ENCODE measurements at places on chromosomes 3 and 15.

- no peak for DNase-seq
Measured at GRCh38 chr15:77625376-77625775, 7.3 kb downstream of the LINGO1 start.

DNA sequence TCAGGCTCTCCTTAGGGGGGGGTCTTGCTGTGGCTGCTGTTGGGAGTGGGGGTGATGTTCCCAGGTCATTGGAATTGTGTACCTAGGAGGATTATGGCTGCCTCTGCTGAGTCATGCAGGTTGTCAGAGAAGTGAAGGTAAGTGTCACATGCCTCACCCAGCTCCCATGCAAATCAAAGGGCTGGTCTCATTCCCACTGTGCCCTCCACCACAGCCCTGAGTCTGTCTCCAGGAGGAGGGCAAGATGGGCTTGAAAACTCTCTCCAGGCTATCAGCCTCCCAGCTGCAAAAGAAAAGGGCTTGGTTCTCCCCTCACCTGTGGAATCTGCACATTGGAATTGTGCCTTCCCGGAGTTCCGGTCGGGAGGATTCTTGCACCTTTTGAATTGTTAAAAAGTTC, 580.5 kb downstream of the NSUN3 start:
- no peak for DNase-seq

- no peak for DNase-seq
Measured at GRCh38 chr3:46214751-46215352, 6.7 kb upstream of the CCR1 start.

DNA sequence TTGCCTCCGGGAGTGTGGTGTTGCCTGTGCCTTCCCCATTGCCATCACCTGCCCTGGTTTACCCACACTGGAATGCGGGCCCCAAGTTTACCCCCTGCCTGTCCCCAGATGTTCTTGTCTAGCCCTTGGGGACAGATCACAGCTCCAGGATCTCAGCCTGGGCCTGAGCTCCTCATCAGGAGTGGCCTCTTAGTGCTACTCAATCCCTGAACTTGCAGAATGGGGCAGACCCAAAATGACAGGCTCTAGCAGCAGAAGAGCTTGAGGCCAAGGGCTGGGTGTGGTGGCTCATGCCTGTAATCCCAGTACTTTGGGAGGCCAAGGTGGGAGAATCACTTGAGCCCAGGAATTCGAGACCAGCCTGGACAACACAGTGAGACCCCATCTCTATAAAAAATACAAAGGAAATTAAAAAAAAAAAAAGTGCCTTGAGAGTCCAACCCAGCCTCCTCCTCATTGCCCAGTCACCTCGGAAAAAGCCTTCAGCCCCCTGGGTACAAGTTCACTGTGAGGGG, 3.8 kb downstream of the CHAC1 start:
- no peak for DNase-seq

DNA sequence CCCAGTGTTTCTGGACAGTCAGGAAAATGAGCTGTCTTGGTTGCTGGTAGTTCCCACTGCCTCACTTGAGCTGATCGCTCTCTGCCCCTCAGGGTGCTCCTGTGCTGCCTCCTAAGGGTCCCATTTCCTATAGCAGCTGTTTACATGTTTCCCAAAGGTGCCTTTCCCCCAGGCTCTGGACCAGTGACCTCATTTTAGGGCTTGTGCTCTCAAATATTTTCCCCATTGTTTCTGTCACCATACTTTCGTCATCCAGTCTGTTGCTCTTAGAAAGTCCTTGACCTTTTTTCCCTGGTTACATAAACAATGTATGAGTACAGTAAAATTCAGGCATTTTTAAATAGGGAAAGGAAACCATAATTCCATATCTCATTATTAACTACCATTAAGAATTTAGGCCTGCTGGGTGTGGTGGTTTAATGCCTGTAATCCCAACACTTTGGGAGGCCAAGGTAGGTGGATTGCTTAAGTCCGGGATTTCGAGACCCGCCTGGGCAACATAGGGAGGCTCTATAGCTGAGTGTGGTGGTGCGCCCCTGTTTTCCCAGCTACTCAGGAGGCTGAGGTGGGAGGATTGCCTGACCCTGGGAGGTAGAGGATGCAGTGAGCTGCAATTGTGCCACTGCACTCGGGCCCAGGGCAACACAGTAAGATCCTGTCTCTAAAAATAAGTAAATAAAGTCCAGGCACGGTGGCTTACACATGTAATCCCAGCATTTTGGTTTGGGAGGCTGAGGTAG, 11.7 kb downstream of the RAD54L2 start:
- no peak for DNase-seq

DNA sequence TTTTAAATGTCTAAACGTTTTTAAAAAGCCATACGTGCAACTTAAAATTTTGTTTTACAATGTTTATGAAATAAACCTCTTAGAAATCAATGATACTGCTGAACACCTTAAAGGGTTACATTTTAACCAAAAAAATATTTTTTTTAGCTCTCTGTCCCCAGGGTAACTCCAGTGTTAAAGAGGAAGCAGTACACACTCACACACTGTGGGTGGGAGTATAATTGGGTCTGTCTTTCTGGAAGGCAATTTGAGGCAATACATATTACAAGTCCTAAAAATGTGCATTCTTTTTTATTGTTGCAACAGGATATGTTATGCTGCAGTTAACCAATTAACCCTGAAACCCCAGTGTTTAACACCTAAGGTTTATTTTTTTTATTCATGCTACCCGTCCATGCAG, 34.1 kb downstream of the WHAMM start:
- no peak for DNase-seq

DNA sequence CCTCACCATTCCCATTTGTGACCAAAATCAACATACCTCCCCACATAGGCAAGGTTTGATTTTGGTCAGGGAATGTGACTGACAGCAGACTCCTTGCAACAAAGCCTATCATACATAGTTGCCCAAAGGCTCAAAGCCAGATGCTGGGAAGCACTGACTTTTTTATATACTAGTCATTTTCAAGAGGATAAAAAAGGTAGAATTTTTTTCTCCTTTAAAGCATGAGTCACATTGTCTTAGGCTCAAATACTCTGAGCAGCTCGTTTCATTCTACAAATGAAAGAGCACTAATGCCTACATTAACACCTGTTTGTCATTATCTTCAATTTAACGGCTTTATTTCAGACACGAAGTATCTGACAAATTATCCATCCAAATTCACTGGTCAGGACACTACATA, 36.2 kb downstream of the ICE2 start:
- DNase-seq, result no peak

DNA sequence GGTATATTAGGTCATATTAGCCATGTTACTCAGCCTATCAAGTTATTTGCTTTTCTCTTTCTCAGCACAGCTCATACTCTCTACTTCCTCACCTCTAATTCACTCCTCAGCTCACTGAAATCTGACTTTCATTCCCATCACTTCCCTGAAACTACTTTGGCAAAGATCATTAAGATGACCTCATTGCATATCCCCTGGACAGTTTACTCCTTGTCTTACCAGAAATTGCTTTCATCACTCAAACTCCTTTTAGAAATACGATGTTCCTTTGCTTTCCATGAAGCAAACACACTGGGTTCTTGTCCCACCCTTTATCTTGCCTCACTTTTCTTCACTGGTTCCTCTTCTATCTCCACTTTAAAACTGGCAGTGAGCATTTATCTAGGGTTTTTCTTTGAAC, 354.4 kb downstream of the TUSC7 start:
- DNase-seq, result no peak

DNA sequence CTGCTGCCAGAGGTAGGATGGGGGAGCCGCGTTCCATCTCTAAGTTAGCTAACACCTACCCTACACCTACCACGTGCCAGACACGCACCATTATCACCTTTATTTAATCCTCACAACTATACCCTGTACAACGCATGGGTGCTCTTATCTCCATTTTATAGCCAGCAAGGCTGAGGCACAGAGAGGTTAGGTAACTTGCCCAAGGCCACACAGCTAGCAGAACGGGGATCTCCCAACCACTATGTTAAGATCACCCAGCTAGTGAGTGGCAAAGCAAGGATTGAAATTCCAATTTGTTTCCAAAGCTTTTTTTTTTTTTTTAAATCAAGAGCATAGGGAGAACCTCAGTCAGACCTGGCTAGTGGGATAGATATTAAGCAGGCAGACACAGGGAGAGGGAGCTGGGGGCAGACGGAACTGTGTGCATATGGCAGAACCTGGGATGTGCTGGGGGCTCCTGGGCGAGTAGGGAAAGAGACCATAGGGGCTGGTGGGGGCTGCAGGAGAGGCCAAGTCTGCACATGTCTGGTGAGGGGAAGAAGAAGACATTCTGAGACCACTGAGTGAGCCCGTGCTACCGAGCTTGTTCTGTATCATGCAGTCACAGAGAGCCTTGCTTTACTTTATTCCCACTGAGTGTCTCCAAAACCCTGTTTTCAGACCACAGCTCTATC, 196.3 kb upstream of the TPM1 start:
- no peak for DNase-seq

DNA sequence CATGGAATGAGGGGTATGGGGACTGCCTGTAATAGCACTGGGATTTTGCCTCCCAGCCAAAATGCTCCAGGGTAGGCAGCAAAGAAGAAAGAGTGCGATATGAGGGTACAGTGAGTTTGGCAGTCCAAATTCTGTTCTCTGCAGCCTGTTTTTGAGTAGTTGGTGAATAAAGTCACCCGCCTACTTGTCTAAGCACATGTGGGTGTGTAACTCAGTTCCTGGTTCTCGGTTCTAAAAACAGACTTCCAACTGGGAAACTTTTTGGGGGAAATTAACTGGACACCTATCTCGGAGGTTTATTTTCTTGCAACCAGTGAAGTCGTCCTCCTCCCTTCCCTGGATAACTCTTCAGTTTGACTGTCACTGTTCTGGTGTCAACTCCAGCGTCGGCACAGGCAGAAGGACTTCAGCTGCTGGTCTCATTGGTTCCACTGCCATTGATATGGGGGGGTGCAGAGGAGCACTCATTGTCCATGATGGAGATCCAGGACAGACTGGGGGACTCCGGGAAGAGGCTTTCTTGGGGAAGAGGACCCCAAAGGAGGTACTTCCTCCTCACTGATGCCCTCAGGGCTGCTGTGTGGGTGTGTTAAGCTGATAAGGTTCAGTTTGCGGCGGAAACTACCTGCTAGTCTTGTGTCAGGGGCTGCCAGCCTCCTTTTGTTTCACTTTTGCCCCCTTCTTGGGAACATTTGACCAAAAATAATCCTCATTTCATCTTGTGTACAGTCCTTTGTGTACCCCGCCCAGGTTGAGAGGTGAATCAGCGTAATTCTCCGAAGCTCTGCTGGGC, 13.2 kb downstream of the GHRL start:
- DNase-seq, result no peak

DNA sequence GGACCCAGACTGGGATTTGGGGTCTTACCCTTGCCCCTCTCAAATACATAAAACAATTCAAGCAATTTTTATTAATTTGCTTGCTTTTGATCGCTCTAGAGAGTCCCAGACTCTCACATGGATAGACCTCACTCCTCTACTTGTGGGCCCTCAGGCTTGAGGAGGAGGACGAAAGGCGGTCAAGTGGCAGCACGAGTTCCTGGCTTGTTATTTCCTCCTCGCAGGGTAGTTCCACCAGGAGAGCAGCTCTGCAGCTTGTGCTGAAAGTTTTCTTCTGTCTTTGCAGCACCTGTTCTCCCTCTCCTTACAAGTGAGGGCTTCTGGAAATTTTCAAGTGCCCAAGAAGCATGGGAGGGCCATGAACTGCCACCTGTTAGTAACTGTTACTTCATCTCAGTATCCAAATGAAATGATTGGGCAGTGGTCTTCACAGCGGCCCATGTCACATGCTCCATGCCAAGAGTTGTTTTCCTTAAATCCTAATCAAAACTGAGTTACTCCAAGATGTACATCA, 22.7 kb downstream of the ABI3BP start:
- no peak for DNase-seq

DNA sequence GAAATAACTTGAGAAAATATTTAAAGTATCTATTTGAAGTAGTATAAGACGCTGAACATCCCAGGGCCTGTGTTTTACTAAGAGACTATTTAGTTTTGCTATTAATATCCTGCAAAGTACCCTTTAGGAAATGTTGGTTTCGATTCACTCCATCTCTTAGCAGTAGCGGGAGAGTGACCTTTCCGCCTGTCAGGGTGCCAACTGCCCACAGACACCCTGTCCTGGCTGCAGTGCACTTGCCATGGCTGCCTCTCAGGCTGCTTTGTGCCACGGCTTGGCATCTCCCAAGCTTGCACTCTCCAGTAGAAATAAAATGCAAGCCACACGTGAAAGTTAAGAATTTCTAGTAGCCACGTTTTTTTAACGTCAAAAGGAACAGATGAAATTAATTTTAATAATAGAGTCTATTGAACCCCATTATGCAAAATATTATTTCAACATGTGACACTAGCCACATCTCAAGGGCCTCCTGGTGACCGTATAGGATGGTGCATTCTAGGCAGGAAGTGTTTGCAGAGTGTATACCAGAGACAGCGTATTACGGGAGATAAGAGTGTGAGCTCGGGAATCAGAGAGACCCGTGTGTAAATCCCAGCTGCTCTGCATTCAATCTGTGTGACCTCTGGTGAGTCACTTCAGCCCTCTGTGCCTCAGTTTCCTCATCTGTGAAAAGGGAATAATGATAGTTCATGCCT, 19.8 kb downstream of the ADAMTS9 start:
- no peak for DNase-seq

DNA sequence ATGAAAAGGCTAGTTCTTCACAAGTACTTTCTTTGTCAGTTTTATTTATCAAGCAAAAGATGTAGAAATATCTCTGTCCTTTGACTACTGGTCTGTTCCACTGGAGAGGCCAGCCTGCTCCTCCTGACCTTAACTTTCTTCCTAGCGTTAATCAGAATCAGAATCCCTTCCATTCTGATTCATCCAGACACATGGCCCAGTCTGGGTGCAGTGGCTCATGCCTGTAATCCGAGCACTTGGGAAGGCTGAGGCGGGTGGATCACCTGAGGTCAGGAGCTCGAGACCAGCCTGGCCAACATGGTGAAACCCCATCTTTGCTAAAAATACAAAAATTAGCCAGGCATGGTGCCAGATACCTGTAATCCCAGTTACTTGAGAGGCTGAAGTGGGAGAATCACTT, 32.0 kb upstream of the MANF start:
- no peak for DNase-seq

DNA sequence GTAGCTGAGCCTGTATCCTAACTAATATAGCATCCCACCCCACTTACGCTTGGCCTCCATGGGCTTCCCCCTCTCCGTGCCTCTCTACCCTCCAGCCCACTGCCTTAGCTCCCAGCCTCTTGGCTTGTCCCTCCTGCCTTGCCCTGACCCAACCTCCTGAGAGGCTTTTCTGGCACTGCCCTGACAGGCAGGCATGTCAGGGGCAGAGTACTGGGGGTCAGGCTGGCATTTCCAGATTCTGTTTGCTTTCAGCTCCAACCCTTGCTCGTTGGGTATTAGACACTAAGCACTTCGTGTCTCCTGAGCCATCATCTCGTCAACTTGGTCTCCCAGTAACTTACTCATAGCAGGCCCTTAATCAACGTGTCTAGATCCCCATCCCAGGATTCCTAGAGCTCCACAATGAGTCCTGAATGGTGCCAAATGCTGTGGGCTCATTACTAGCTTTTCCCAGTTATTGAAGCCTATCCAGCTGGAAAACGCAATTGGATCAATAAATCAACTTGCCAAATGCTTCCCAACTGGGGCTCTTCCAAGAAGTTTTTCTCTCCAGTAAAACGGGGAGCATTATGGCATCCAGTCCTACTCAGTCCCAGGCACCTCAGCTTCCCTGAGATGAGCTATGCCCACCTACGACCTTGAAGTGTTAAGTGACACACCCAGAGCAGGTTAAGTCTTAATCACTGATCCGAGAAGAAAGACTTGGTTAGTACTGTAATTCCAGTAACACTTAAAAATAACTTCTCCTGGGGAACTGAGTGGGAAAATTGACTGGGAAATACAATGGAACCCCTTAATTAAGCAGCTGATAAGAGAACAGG, 78.5 kb upstream of the DLG1 start:
- no peak for DNase-seq
